ENCODE measurements at places on chromosomes 7 and 10. TPM values are rescaled to one million over a fixed set of nuclear protein-coding genes. Genes with fewer than 3 reads are reported as not detected.

- H3K27ac ChIP-seq, result no peak overlapping the region
- no peak overlapping the region for H3K4me3 ChIP-seq
- peaks cover 4% of the 10 kb centered on the region for H3K4me1 ChIP-seq
- H3K36me3 ChIP-seq, result no peaks in the 10 kb centered on the region
Observed at GRCh38 chr10:47452495-47453140, 31.3 kb downstream of the ANXA8 start.

DNA sequence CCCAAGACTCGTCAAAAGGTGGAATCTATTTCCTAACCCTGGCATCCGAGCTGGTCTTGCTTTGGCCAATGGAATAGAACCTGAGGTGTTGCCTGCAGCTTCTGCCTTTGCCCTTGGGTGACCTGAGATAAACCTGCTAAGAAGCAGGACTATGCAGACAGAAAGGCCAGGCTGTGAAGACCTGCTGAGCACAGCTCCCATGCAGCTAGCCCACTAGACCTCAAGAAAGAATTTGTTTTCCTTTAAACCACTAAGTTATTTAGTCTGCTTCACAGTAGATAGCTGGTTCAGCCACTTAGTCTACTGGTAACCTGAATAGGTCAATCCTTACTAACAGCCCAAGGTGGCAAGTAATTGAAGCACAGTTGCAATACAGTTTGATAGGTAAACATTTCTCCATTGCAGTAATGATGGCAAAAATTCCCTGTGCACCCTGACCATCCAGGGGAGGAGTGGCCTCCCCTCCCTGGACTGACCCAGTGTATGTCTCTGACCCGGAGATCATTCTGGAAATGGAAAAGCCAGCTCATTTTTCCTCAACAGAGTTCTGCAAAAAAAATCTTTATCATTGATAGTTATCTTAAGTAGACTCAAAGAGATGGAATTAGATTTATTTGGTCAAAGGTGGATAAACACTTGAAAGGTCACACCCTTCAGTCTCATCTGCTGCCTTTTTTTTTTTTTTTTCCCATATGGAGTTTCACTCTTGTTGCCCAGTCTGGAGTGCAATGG lies 20.0 kb downstream of the TNS3 start:
- peaks cover 16% of the 10 kb centered on the region for H3K36me3 ChIP-seq
- no peak overlapping the region for H3K27ac ChIP-seq
- no peak for DNase-seq
- H3K27me3 ChIP-seq, result no peaks in the 10 kb centered on the region

TMEM229A gene
- total RNA-seq, result not detected

MAD1L1 gene
- total RNA-seq, result 30.2 TPM

GPR26 gene
- total RNA-seq, result not detected

All from osteocyte (in vitro differentiated cells).